ENCODE measurements at places on chromosomes 5 and 9.

- DNase-seq = no peak
These were observed 136.1 kb upstream of the RAPGEF1 start for GRCh38 chr9:131875828-131876485.

DNA sequence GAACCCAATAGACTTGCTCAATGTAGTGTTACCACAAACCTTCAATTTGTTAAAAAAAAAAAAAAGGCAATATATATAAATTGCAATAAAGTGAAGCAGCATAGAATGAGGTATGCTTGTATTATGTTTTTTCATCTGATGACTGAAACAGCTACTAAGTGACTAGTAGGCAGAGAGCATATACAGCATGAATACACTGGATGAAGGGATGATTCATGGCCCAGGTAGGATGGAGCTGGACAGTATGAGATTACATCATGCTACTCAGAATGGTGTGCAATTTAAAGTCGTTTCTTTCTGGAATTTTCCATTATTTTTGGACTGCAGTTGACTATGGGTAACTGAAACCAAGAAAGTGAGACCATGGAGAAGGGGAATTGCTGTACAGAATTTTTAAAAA is 161.2 kb downstream of the GNA14 start:
- DNase-seq = no peak

DNA sequence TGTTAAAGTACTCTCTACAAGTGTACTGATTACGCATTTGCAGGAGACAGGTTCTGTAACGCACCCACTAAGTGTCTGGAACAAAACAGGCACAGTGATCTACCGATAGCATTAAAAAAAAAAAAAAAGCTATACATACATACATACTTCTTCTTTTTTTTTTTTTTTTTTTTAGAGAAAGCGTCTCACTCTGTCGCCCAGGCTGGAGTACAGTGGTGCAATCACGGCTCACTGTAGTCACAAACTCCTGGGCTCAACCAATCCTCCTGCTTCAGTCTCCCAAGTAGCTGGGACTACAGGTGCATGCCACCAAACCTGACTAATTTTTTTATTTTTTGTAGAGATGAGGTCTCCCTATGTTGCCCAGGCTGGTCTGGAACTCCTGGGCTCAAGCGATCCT is 7.6 kb downstream of the KIF24 start:
- no peak for DNase-seq

GRCh38 chr5:167063788-167064187 is 1227.7 kb upstream of the WWC1 start:
- DNase-seq = no peak

DNA sequence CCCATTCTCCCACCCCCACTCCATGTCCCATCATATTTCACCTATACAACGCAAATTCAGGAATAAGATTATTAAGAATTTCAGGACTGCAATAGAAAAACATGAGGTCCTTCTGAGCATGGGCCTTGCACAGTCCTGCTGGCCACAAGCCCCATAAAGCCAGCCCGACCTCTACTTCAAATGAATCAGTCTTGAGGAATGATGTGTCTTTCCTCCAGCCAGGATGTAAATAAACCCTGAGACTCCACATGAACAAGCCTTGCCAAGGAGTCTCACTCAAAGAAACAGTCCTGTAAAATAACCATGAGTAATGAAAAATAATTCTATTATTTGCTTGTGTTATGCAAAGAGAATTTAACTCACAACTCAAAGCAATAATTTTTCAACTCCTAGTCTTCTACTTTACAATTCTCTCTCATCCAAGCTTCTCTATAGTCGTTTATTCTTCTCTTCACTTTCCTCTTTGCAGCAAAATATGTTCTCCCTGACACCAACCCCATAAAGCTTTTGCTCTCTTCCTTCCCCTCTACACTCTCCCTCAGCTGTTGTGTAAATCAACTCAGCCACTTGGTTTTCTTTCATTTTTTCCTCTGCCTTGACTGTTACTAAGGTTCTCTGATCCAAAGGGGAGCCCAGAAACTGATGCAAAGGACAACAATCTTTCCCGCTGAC is 140.1 kb upstream of the MOCS2 start:
- peak; percentile 91 for DNase-seq

DNA sequence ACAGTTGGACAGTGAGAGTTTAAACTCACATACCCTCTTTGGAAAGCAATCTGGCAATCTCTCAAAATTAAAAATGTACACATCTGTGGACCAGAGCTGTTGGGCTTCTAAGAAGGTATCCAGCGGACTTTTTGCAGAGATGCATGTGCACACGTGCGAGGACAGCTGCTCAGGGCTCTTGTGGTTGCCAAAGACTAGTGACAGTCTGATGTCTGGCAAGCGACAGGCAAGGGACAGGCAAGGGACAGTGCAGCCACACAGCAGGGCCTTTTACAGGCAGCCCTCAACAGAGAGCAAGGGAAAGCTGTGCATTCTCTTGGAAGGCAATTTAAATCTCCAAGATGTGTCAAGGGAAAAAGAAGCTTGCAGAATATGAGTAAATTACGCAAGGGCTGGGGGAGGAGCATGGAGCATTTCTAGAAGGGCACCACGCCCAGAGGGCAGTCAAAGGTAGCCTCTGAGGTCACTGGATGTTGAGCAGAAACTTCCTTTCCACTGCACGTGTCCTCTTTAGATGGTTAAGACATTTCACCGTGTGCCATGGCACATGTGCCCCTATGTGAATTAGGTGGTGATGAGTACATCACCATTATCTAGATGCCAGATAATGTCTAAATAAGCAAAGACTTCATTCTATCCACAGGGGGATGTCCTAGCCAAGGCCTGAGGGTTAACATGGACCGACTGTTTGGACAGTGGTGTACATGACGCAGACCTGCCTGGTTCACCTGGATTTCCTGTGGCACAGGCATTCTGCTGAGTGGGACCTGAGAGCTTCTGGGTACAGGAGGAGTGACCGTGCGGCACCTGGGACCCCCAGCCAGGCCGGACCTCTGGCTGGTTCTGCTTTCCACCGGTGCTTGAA is 9.1 kb downstream of the GFPT2 start:
- DNase-seq = peak; percentile 61

- no peak for DNase-seq
These were observed 19.4 kb upstream of the FCN1 start for GRCh38 chr9:134937164-134937555.

GRCh38 chr5:142758062-142758795 is 11.9 kb upstream of the ARHGAP26 start:
- DNase-seq = no peak

GRCh38 chr9:10774051-10774450 is 161.2 kb upstream of the PTPRD start:
- no peak for DNase-seq

- no peak for DNase-seq
These were observed 33.0 kb upstream of the WHRN start for GRCh38 chr9:114538241-114538640.
